SW480 (cell line): ENCODE measurements at places on chromosomes 7 and 10.

DNA sequence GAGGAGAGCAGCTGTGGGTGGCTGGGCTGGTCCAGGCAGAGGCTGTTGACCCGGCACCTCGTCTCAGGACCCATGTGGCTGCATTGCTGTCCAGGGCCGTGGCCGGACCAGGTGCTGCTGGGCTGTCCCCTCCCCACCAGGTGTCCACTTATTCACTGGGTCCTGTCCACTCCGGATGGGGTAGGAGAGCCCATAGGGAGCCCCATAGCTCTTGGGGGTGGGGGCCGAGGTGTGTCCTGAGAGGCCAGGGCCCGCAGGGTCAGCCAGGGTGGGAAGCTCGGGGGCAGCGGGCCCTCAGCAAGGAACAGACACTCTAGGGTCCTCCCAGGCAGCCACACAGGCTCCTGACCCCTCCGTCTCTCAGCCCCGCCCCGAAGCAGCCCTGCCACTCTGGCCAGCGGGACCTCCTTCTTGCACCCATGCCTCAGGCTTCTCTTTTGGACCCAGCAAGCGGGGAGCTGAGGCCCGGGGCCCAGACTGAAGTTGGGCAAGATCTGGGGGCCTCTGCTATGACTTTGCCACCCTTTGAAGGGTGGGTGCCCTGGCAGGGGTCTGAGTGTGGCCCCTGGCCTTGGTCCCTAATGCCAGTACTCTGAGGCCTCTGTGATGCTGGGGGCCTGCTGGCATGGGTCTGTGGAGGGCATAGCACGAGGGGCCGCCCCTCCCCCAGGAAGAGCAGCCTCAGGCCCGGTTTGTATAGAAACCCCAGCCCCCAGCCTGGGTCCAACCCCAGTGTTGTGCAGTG lies 86.4 kb downstream of the NKX6-2 start:
- no peak for DNase-seq

DNA sequence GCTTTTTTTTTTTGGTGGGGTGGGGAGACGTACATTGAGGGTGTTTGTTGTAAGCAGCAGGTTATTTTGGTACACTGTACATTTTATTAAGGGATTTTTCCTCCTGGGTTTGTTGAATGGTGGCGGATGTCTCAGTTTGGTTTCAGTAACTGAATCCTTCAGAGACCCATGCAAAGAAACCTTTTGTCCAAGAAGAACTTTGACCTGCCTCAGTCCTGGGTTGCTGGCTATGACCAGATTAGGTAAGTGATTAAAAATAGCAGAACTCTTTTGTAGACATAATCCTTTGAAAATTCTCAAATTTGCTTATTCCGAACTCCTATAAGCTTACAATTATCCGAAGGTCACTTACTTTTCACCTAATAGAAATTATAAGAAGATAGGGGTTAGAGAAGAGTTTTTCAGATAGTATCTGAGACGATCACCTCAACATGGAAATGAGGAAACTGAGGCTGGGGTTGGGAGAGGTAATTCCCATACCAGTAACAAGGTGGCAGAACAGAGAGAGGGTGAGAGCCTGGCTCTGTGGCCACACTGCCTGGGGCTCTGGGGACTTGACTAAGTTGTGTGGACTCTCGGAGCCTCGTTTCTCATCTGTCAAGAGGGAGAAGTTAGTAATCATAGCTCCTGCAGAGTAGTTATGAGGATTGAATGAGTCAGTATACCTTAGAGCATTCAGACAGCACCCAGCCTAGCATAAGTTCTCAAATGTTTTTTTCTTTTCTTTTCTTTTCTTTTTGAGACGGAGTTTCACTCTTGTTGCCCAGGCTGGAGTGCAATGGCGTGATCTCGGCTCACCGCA lies 87.4 kb downstream of the CCNY start:
- DNase-seq = no peak

DNA sequence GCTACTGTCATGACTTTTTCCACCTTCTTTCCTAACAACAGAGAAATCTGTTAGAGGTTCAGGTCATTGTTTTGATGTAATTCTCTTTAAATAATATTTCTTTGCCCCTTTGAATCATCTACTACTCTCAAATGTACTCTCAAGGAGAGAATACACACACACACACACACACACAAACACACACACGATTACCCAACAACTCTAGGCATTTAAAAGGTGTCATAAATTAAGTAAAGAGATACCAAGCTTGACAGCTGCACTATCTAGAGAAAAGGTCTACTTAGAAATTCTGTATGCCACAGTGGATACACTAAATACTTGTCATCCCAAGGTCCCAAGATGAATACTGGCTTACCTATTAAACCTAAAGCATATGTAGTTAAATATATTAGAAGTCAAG lies 4.8 kb downstream of the PANK1 start:
- DNase-seq = no peak

- DNase-seq = peak; percentile 56
Observed at GRCh38 chr10:116888380-116889055, 39.2 kb downstream of the ENO4 start.

GRCh38 chr7:125316466-125316865 lies 386.8 kb upstream of the POT1 start:
- peak; percentile 29 for DNase-seq

- DNase-seq = peak; percentile 9
Observed at GRCh38 chr7:133910761-133911160, 216.4 kb upstream of the LRGUK start.

DNA sequence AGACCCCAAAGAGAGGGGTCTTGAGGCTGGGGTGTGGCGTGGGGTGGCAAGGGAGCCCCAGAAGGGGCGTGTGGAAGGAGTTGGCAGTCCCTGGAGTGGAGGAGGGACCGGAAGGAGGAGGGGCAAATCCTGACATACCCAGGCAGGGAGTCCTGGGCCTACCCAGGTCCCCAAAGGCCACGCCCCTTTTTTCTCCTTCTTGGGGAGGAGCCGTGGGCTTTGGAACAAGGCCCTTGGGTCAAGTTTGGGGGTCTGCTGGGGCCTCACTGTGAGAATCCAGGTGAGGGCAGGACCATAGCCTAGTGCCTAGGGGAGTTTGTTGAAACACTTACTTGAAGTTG lies 1.2 kb upstream of the SMARCD3 start:
- peak; percentile 47 for DNase-seq

- DNase-seq = no peak
Observed at GRCh38 chr7:98130959-98131358, 24.3 kb downstream of the LMTK2 start.

GRCh38 chr10:21071001-21071673 lies 174.0 kb upstream of the NEBL start:
- no peak for DNase-seq

DNA sequence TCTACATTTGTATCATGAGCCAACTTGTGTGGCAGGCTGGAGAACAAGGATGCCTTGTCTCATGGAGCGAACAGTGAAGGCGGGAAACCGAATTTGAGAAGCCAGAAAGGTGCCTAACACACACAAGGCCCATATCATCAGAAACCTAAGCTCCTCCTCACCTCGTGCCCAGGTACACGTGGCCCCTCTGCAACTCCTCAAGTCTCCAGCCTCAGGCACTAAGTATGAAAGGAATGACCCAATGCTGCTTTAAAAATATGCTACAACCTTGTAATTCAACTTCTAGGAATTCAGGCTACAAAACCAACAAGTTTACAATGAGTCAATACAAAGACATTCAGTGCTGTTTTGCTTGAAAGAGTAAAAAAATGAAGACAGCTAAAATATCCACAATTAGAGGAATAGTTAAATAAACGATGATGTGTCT lies 95.7 kb downstream of the CDK6 start:
- DNase-seq = no peak

- DNase-seq = no peak
Observed at GRCh38 chr10:79406683-79407422, 38.6 kb downstream of the ZCCHC24 start.

DNA sequence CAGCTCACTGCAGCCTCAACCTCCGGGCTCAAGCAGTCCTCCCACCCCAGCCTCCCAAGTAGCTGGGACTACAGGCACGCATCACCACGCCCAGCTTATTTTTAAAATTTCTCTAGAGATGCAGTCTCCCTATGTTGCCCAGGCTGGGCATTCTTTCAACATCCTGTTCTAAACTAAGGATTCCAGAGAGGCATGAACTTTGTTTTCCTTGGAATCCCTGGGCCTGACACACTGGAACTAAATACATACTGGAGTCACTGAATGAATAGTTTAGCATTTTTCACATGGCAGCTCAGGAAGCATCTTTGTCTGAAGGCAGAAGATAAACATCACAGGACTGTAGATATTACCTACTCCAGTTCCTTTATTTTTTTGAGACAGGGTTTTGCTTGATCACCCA lies 108.7 kb downstream of the ITIH5 start:
- no peak for DNase-seq

- no peak for DNase-seq
Observed at GRCh38 chr10:15751046-15751445, 31.3 kb upstream of the ITGA8 start.

DNA sequence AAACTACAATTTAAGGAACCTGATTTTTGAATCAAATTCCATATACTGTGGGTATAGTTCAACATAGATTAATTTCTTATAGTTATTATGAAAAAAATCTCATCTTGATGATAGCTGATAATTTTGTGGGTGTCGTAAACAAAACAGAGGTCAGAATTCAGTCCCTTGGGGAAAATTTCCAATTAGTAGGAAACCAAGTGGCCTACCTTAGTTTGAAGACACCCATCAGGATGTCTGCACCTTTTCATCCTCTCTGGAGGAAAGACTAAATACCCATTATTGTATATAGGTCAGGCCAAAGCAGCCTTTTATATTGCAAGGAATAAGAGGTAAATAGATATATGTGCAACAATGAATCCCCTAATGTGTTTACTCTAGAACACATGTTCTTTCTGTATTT lies 6.4 kb downstream of the IKZF1 start:
- DNase-seq = no peak

DNA sequence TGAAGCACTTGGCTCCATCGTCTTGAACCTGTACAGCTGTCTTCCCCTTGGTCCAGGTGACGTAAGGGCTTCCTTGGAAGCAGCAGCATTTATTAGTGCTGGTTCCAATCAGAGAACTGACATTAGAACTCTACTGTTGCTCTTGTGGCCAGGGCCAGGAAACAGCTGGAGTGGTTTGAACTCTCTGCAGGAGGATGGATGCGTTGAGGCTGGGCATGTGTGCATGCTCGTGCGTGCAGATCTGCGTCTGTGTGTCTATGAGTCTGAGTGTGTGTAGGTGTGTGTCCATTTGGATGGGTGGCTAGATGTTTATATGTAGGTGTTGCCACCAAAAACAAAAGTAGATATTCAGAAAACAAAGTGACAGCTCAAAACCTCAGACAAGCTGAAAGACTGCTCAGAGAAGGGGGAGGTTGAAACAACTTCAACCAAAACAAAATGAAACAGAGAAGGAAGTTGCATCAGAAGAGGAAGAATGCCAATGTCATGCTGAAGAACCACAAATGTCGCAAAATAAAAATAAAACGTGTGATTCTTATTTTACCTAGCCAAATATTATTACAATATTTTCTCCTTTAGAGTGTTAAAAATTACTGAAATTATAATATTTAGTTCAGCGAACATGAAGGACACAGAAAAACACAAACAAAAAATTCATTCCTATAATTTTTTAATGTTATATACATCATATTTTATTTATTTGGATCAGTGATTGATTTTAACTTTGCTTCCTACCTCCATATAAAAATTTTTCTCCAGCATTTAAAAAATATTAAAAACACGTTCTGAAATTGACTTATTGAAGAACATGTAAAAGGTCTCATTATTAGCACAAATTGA lies 96.1 kb upstream of the MKLN1 start:
- DNase-seq = peak; percentile 30

DNA sequence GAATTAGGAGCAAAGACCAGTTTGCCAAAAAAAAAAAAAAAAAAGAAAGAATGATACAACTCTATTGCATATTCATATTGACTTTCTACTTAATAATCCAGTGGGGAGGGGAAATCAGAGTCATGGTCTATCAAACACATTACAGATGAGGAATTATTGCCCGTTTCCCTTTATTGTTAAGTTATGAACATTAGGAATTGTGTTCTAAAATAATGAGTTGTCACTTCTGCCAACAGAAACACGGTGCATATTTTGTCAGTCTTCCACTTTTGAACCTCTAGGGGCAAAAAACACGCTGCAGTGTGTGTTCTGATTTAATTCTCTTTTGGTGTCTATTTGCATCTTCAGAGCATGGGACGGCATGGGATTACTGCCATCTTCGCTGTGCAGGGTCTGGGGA lies 115.7 kb upstream of the RHOBTB1 start:
- DNase-seq = no peak
